ENCODE measurements at places on chromosomes 13 and 19.

DNA sequence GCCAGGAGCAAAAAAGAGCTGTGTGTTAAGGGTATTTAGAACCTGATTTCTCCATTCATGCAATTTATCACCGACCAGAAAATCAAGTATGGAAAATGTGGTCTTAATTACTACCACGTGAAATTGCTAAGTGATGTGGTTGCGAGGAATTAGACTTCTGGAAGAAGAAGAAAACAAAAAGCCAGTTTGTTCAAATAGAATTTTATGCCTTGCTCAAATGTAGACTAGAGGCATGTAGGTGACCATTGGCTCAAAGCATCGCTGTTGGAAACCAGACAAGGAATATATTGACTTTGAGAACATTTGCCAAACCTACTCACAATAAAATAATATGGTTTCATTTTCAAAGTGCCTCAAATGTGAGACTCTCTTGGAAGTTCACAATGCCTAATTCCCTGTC, 57.3 kb upstream of the LRCH1 start:
- no peaks in the 10 kb centered on the region for H3K27me3 ChIP-seq
- no peak overlapping the region for H3K4me3 ChIP-seq
- H3K27ac ChIP-seq: peak overlapping the region; percentile 9
- no peaks in the 10 kb centered on the region for H3K36me3 ChIP-seq
- no peaks in the 10 kb centered on the region for H3K4me1 ChIP-seq

- no peaks in the 10 kb centered on the region for H3K36me3 ChIP-seq
- DNase-seq: no peak
- no peaks in the 10 kb centered on the region for H3K4me1 ChIP-seq
- H3K27me3 ChIP-seq: no peaks in the 10 kb centered on the region
Observed at GRCh38 chr13:63161219-63161618, 1745.6 kb upstream of the PCDH20 start.

DNA sequence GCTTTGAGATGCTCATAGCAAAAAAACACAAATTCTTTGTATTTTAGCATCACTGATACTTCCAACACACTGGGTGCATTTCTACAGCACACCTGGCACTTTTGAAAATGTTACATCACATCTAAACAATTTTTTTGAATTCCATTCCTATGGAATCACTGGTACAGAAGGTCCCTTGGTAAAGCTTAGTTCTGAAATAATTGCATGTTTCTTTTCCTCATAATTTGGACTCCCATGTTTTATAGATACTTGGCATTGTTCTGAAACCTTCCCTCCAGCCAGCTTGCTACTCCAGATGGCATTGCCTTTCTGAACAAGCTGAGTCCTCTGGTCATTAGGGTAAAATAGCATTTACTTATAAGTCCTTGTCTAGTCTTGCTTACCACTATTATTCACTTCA, 481.3 kb upstream of the GPC6 start:
- H3K4me1 ChIP-seq: no peaks in the 10 kb centered on the region
- H3K27me3 ChIP-seq: no peaks in the 10 kb centered on the region
- no peak overlapping the region for H3K4me3 ChIP-seq
- no peaks in the 10 kb centered on the region for H3K36me3 ChIP-seq
- no peak overlapping the region for H3K27ac ChIP-seq
- DNase-seq: no peak

DNA sequence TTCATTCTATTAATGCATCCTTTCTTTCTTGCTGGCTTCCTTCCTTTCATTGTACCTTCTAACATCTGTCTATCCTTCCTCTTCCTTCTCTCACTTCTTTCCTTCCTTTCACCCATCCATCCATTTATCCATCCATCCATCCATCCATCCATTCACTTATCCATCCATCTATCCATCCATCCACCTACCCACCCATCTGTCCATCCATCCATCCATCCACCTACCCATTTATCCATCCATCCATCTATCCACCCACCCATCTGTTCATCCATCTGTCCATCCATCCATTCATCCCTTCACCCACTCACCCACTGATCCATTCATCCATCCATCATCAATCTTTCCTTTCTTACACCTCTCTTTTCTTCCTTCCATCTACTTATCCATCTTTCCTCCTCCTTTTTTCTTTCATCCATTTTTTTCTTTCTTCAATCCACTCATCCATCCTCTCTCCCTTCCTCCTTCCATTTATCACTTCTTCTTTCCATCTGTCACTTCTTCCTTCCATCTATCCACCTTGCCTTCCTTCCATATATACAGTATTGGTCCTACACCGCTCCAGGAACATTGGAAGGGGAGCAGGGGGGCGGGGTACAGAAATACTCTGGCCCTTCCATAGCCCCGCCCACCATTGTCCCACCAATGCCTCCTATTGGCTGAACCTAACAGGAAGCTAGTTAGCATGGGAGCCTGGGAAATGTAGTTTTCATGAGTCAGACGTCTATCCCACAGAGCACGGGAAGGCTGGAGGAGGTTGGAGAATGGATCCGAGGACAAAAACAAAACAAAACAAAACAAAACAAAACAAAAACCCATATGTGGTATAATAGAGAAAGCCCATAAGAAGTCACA, 45.9 kb downstream of the MBD3L1 start:
- H3K27me3 ChIP-seq: peaks cover 2% of the 10 kb centered on the region
- no peak overlapping the region for H3K27ac ChIP-seq
- no peak overlapping the region for H3K4me3 ChIP-seq
- DNase-seq: no peak
- no peaks in the 10 kb centered on the region for H3K36me3 ChIP-seq

DNA sequence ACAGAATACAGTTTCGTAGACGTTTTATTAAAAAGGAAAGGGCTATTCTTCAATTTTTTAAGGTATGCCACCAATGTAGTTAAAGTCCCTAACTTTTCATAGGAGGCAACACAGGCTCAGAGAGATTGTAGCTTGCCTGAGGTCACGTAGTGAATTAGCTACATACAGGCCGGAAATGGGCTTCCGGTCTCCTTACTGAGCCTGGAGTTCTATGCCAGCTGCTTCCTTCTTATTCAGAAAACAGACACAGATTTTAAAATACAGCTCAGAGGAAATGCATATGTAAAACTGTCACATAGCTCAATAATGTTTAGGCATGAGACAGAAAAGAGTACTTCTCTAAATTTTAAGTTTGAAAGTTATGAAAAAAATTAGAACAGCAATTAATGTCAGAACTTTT, 85.4 kb upstream of the TUBA3C start:
- no peaks in the 10 kb centered on the region for H3K4me1 ChIP-seq
- no peak for DNase-seq
- H3K4me3 ChIP-seq: no peak overlapping the region
- H3K27ac ChIP-seq: no peak overlapping the region
- H3K27me3 ChIP-seq: no peaks in the 10 kb centered on the region

- H3K27ac ChIP-seq: no peak within 1 kb of the TSS
- H3K27me3 ChIP-seq: no peaks in the 10 kb centered on the region
- H3K4me3 ChIP-seq: no peak within 1 kb of the TSS
- H3K4me1 ChIP-seq: no peaks in the 10 kb centered on the region
- no peaks in the 10 kb centered on the region for H3K36me3 ChIP-seq
Observed at GRCh38 chr13:46181840-46182490, at the start of gene LCP1. Gene LCP1, minus strand, starts transcription at chr13:46182177. Its CDS starts 22,515 bp downstream, at chr13:46159662.

DNA sequence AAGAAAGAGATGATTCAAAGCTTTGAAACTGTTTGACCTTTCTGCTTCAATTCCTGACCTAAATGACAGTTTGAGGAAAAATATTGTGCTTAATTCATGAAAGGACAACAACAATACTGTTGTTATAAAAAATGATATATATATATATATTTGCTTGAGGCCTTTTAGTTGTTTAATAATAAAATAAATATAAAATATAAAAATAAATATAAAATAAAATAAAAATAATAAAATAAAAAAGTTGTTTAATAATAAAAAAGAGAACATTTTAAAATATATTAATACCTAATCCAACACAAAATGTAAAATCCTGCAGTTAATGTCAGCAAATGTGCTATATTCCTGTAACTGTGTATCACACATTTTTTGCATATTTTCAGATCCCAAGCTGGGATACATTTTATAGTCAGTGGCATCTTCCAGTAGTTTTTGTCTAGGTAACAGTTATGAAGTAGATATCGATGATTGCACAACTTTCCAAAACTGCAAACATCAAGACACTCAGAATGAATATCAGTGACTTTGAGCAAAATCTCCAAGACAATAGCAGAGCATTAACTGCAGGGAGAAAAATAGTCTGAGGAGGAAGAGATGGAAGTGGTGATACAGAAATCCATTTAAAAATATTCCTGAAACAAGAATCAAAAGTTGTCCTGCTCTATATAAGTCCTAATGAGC, 375.5 kb upstream of the KLHL1 start:
- no peak overlapping the region for H3K27ac ChIP-seq
- H3K4me1 ChIP-seq: no peaks in the 10 kb centered on the region
- no peaks in the 10 kb centered on the region for H3K36me3 ChIP-seq

DNA sequence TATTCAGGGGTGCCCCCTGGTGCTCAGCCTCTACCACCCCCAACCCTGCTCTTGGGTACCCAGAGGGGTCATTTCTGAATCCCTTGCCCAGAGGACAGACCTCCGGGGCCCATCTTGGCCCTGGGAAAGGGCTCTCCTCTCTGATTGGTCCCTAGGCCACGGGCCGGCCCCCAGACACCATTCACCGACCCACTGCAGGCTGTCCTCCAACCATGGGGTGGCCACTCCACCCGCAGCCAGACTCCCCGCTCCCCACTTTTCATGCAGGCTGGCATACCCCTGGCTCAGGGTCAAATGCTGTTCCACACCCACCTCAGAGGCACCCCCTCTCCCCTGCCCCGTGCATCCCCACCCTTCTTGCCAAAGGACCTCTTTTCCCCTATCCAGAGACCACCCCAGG, 14.8 kb downstream of the SMIM24 start:
- no peak for DNase-seq
- no peak overlapping the region for H3K4me3 ChIP-seq
- H3K4me1 ChIP-seq: no peaks in the 10 kb centered on the region
- peaks cover 6% of the 10 kb centered on the region for H3K36me3 ChIP-seq
- H3K27ac ChIP-seq: peak overlapping the region; percentile 30

GRCh38 chr13:81757348-81757970, 1416.5 kb upstream of the SPRY2 start:
- H3K27ac ChIP-seq: no peak overlapping the region
- H3K27me3 ChIP-seq: no peaks in the 10 kb centered on the region
- H3K36me3 ChIP-seq: no peaks in the 10 kb centered on the region

DNA sequence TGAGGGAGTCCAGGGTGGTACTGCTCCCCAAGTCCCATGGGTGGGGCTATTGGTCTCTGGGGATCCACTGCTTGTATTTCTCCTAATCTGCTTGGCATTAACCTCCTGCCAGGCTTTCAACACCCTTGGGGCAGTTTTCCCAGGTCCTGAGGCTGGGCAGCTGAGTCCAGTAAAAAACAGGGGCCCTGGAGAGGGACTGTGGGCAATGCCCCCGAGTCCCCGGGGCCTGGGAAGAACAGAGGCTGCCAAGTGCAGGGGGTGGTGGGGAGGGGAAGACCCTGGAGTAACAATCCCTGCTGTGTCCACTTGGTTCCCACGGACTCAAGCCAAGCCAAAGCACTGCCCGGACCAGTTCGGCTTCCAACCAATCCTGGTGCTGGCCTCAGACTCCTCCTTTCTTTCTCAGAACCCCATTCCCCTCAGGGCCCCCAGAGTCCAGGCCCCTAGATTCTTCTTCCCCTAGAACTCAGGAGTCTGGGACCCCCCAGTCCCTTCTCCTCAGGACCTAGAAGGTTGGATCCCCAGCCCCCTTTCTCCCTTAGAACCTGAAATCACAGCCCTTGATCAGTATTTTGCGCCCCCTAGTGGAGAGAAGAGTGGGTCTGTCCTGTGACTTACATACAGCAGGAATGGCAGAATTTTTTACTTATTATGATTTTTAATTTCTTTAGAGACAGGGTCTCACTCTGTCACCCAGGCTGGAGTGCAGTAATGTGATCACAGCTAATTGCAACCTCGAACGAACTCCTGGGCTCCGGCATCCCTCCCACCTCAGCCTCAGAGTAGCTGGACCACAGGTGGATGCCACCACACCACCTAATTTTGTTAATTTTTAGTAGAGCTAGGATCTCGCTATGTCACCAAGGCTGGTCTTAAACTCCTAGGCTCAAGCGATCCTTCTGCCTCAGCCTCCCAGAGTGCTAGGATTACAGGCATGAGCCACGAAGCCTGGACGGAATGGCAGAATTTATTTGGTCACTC, 3.7 kb upstream of the CLPTM1 start:
- no peaks in the 10 kb centered on the region for H3K27me3 ChIP-seq
- H3K4me1 ChIP-seq: peaks cover 6% of the 10 kb centered on the region
- H3K4me3 ChIP-seq: no peak overlapping the region
- H3K27ac ChIP-seq: peak overlapping the region; percentile 66

GRCh38 chr13:29591310-29591709, 4.2 kb downstream of the SLC7A1 start:
- no peak overlapping the region for H3K27ac ChIP-seq
- DNase-seq: no peak
- peaks cover 2% of the 10 kb centered on the region for H3K4me1 ChIP-seq
- H3K4me3 ChIP-seq: no peak overlapping the region

DNA sequence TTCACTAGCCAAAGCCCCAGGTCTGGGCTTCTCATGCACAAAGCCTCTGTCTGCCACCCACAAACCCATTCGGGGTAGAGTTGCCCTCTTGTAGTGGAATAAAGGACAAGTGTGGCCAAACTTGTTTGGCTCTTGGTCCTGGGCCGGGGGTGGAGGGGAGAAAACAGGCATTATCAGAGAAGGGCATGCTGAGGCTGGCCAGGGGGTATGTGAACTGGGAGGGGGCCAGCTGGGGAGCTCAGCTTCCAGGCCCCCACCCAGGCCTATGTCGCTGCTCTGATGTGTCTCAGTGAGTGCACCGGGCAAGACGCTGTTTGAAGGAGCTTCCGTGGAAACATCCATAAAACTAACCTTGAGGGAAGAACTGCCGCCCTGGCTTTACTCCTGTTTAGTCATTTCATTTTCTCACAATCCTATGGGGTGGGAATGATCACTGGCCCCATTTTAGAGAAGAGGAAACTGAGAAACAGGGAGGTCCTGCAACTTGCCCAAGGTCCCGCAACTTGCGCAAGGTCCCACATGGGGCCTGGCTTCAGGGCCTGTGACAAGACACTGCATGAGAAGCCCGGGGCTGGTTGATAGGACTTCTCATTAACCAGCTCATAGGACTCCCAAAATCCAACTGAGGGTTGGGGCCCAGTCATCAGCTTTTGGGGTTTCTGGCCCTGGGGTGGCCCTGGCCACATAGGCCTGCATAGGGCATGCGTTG, 30.8 kb downstream of the CCNE1 start:
- peaks cover 6% of the 10 kb centered on the region for H3K4me1 ChIP-seq
- H3K36me3 ChIP-seq: no peaks in the 10 kb centered on the region
- no peak for DNase-seq
- H3K27ac ChIP-seq: no peak overlapping the region
- no peak overlapping the region for H3K4me3 ChIP-seq

- no peaks in the 10 kb centered on the region for H3K36me3 ChIP-seq
- H3K4me3 ChIP-seq: no peak overlapping the region
- no peaks in the 10 kb centered on the region for H3K27me3 ChIP-seq
- H3K27ac ChIP-seq: no peak overlapping the region
- no peak for DNase-seq
Observed at GRCh38 chr13:45846681-45847080, 4.9 kb downstream of the SIAH3 start.

GRCh38 chr13:83825676-83826075, 56.6 kb downstream of the SLITRK1 start:
- H3K36me3 ChIP-seq: no peaks in the 10 kb centered on the region
- no peak for DNase-seq
- no peak overlapping the region for H3K4me3 ChIP-seq
- no peak overlapping the region for H3K27ac ChIP-seq
